WTC11 (cell line): ENCODE measurements at places on chromosomes 1 and 21. TPM values are rescaled to one million over a fixed set of nuclear protein-coding genes. Genes with fewer than 3 reads are reported as not detected.
A peak's percentile ranks its signal among the peaks of the same experiment; 100 is the strongest.

DNA sequence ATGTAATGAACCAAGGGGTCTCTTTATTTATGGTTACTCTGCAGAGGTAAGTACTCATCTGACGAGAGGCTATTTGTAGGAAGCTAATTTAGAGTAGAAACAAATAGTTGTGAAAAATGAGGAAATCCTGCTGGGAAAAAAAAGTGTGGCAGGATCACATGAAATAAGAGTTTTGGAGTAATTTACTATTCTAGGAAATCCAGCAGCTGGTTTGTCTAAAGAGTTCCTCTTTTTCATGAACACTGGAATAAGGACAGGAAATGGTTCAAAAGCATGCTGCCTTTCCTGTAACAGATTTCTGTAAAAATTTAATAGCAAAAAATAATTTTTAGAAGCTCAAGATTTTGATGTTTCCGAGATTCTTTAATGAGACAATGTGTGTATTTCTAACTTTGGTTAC lies 177.3 kb downstream of the CHRM3 start:
- no peak for DNase-seq

GRCh38 chr21:44423941-44424607 lies 31.2 kb upstream of the LRRC3 start:
- peak; percentile 8 for DNase-seq

GRCh38 chr1:107963008-107963407 lies 2.0 kb downstream of the VAV3 start:
- no peak for DNase-seq

DNA sequence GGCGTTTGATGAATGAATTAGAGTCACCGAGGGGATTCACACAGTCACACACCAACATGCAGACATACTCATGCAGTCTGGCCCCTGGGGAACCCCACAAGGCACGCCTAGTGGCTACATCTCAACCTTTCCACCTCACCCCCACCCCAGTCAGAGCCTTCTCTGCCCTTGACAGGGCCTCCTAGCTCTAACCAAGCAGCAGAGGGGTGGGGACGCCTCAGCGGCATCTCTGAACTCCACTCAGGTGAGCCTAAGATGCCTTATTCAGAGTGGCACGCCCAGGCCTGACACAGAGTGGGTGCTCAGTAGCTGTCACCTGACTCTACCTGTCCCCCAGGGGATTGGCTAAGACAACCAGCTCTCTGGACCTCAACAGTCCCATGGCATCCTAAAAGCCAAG lies 3.7 kb upstream of the SDC3 start:
- no peak for DNase-seq

The VCAM1 gene
- 0.07 to 0.64 TPM in 2 of 3 replicates, not detected in the other for total RNA-seq

The XCL1 gene
- 0.53 to 1.1 TPM (median 0.73 TPM) in 3 replicates for total RNA-seq
